Lower leg skin (tissue), 4 donors: ENCODE measurements at places on chromosomes 2 and 18.

- no peak for DNase-seq
Measured at GRCh38 chr2:176895158-176895557, 317.4 kb upstream of the HNRNPA3 start.

DNA sequence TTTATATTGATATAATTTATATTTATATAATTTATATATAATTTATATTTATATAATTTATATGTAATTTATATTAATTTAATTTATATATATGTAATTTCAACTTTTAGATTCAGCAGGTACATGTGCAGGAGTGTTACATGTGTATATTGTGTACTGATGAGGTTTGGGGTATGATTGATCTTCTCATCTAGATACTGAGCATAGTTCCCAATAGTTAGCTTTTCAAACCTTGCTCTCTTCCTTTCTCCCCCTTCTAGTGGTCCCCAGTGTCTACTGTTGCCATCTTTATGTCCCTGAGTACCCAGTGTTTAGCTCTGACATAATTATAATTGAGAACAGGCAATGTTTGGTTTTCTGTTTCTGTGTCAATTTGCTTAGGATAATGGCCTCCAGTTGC lies 1335.3 kb upstream of the CDH2 start:
- DNase-seq: no peak

DNA sequence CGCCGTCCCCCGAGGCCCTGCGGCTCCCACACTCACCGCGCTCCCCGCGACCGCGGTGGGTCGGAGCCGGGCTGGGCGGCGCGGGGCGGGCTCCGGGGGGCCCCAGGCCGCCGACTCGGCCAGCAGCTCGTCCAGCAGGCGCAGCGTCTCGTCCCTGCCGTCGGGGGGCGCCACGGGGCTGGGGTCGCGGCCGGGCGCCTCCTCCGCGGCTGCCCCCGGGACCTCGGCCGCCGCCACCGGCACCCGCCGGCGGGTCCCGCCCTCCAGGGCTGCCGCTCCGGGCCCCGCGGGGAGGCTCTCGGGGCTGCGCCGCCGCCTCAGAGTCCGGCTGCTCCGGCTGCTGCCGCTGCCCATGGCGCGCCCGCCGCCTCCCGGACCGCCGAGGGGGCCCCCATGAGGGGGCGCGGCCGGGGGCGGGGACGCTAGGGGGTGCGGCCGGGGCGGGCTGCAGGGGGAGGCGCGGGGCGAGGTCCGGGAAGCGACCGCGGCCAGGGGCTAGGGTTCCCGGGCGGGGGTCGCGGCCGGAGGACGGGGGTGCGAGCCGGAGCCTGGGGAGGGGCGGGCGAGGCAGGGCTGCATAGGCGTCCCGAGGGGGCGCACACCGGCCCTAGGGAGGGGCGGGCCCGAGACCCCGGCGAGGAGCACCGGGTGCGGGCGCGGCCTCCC lies at the start of gene CYS1:
TSS of gene CYS1 (minus strand) at position 542 of the 666 bp plus-strand sequence. CDS start at position 354, 188 bp downstream.
- DNase-seq: no peak

- DNase-seq: no peak
Measured at GRCh38 chr18:8890957-8891464, 185.7 kb downstream of the MTCL1 start.

- DNase-seq: no peak
Measured at GRCh38 chr2:222750533-222750932, 79.1 kb downstream of the MOGAT1 start.

DNA sequence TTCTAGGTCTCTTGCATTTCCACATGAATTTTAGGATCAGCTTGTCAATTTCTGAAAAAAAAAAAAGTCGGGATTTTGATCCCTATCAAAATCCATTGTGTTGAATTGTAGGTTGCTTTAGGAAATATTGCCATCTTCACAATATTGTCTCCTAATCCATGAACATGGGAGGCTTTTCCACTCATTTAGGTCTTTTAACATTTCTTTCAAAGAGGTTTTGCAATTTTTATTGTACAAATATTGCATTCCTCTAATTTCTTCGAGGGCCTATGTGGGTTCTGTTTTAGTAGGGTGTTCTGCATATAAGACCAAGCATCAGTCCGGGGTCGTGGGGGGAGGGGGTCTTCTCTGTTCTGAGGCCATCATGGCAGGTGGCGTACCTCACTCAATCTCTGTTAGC lies 725 bp upstream of the LAMA3 start:
- no peak for DNase-seq

DNA sequence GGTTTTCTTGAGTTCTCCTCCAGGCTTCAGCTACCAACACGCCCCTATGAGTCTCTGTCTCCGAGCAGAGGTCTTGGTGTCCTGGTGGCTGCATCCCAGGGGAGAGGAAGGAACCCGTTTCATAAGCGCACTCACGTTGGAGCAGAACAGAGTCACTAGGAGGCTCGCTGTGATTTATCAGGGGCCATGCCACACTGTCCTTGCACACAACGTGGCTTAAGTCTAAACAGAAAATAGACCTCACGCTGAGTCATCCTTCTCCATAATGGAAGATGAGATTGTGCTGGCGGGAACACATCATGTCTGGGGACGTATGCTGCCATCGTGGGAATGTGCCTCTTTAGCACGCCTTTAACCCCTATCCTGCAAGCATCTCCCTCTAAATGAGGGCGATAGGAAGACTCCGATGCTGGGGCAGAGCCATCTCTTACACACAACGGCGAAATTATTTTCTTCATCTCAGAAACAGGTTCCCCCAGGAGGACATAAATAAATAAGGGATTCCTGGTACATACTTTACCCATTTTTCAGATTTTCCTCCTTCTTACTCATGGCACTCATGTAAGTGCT lies 211.4 kb downstream of the KLHL29 start:
- DNase-seq: no peak

DNA sequence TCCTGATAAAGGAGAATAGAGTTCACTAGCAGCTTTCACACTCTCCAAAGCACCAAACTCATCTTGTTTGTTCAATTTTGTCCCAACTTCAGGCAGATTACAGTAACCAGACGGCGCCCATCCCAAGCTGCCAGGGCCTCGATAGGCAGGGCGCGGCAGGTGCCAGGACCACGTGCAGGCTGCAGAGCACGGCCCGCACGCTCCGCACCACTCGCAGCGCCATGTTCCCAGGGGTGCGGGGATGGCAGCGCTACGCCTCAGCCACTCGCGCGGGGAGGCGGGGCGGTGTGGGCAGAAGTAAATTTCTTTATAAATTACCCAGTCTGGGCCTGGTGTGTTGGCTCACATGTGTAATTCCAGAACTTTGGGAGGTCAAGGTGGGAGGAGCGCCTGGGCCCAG lies 30.3 kb upstream of the INO80D start:
- DNase-seq: no peak

GRCh38 chr2:128323555-128323931 lies 4.9 kb upstream of the HS6ST1 start:
- DNase-seq: no peak

DNA sequence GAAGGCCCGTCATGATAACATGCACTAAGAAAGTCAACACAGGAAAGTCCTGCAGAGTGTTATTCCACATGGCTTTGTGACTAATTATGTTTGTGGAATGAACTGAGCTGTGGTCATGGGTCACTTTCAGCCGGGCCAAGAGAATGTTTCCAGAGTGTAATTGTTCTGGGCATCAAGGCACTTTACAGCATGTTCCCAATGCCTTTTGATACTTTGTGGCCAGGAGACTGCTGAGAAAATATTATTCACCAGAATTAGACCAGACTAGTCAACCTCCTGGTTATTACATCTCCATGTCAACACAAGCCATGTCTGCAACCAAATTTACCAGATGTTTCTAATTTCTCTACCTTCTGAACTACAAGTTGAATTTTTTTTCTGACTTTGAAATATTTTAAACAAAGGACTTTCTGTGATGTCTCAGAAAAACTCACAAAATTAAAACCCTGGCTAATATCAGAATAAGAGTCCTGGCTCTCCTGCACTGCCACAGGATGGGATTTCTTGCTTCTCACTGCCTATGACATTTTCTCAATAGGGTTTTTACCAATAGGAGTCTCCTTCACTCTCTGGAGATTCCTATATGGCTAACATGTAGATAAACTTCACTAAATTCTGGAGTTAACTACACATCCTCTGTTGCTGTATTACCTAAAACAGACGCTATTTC lies 90.6 kb upstream of the WDR75 start:
- no peak for DNase-seq

DNA sequence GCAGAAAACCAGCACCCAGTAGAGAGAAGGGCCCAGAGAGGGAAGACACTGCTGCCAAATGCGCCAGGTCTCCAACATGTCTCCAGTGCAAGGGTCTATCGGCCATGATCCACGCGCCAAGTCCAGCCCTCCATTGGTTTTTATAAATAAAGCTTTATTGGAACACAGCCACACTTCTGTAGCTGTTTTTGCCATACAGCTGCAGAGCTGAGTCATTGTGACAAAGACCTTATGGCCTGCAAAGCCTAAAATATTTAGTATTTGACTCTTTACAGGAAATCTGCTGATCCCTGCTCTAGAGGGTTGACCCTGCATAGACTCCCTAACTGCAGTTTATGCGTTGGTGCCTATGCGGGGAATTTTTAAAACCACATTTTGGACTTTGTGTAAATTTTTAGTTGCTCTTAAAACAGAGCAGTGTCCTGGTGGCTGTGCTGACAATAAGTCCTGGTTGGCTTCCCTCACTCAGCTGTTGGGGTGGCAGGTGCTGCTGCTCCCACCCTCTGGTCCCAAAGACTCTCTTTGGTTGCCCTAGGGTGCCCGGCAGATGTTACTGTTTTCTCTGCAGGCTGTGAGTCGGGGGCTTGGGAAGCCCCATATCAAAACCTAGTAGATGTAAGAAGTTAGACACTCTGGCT lies 154.9 kb downstream of the CTIF start:
- DNase-seq: no peak

GRCh38 chr18:61595615-61596251 lies 262.5 kb downstream of the CDH20 start:
- no peak for DNase-seq

DNA sequence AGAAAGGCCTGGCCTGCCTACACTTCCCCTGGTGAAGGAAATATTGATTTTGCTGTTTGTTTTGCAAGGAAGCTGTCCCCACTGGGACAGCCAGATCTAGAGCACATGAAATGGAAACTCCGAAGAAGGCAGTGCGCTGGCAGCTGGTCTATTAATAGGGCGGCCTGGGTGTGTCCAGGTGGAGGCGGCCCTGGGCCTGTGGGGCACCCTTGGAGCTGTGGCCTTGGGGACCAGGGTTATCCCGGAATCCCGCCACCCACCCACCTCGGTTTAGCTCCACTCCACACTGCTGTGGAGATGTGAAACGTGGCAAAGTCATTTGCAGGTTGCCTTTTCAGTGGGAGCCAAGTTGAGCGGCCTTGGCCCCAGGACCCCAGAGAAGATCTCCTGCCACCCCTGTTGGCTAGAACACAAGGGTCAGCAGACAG lies 204.3 kb downstream of the KLHL29 start:
- DNase-seq: no peak

DNA sequence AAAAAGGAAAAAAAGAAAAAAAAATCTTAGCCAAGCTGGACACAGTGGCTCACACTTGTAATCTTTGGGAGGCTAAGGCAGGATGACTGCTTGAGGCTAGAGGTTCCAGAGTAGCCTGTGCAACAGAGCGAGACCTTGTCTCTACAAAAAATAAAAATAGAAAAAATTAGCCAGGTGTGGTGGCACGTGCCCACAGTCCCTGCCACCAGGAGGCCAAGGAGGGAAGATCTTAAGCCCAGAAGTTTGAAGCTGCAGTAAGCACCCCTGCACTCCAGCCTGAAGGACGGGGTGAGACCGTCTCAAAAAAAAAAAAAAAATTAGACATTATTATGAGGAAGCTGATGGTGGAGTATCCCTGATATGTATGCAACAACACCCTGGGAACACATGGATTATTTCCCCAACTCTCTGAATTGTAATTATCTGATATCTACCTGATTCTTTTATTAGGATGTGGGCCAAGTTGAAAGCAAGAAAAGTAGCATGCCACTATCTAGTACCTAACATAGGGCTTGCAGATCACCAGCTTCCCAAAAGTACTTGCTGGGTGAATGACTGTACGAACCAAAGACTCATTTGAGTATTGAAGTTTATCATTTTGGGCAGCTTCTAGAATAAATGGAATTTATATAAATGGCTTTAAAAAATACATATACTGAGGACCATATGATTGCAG lies 140.9 kb downstream of the TCF4 start:
- DNase-seq: no peak

DNA sequence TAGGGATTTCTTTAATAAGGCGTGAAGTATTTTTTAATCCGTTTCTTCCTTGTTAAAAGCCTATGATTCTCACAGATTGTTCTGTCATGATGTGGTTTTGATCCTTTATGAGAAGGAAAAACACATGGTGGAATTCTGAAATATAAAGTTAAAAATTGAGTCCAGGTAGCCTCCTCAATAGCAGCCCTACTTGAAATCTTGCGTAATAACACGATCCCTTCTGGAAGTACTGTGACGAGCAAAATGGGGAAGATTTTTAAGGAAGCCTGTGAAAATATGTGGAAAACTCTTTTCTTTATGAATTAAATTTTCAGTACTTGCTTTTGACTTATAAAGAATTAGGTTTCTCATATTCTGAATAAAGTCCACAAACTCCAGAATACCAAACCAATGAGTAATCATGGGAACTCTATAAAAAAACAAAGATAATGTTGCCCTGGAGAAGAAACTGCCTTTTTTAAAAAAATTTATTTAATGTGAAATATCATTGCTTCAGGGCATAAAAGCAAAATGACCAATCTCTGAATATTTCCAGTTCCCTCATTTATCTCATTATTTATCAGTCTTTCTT lies 476.4 kb upstream of the ZEB2 start:
- DNase-seq: no peak

DNA sequence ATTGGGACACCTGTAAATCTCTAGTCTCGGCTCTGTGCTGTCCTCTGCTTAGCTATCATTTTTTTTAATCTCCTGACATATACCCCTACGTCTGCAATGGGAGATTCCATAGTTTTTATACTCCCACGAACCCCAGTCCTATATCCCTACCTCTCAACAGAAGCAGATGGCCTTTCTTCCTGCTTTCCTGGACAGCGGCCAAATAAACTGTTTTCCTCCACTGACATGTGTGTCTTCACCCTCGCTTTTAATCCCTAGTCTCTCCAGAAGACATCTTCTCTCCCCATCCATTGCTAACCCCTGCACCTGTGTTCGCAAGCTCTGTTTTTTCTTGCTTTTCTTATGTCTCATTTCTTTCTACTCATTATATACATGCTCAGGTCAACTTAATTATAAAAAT lies 395.4 kb downstream of the EPHA4 start:
- DNase-seq: no peak

GRCh38 chr2:23505984-23506380 lies 121.0 kb downstream of the KLHL29 start:
- DNase-seq: no peak

GRCh38 chr18:10081492-10081891 lies 167.7 kb downstream of the VAPA start:
- DNase-seq: no peak

- no peak for DNase-seq
Measured at GRCh38 chr2:84741182-84741822, 139.6 kb downstream of the TRABD2A start.

GRCh38 chr2:179180242-179180641 lies 84.4 kb downstream of the SESTD1 start:
- DNase-seq: no peak

DNA sequence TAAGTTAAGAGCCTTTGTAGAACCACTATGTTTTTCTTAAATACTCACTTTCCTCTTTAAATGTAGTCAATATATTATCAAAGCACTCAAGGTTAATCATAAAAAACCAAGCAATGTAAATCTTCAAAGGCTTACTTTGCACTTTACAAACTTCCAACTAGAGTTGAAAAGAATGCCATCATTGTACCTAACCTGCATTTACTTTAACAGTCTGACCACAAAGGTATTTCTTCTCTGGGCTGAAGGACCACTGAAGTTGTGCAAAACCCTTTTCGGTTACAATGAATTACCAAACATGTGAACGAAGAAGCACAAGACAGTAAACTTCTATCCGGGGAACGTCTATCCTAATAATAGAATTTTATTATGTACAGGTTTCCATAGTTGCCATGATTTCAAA lies 3.0 kb downstream of the HNRNPLL start:
- DNase-seq: no peak
